NCI-H510A treated with DMSO at 0.1 percent for 48 hours (cell line): ENCODE measurements at places on chromosomes 16 and 17.

- DNase-seq: no peak
Measured at GRCh38 chr17:21475571-21475970, 99.4 kb downstream of the KCNJ12 start.

- DNase-seq: no peak
Measured at GRCh38 chr17:10742431-10742830, 12.6 kb upstream of the TMEM220 start.

DNA sequence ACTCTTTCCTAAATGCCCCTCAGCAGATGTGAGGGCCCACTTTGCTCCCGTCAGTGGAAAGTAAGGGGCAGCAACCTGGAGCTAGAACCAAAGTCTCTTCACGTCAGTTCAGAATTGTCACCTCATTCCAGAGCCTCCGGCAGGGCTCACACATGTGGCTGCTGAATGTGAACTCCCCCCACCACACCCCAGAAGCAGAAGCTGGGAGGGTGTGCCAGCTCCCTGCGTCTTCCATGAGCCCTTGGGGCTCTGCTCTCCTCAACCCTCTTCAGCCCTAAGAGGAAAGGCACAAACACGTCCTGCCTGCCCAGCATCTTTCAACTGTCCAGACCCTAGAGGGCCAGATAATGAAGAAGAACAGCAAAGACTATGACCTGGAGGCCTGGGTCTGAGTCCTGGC lies 105.3 kb downstream of the SALL1 start:
- DNase-seq: no peak

DNA sequence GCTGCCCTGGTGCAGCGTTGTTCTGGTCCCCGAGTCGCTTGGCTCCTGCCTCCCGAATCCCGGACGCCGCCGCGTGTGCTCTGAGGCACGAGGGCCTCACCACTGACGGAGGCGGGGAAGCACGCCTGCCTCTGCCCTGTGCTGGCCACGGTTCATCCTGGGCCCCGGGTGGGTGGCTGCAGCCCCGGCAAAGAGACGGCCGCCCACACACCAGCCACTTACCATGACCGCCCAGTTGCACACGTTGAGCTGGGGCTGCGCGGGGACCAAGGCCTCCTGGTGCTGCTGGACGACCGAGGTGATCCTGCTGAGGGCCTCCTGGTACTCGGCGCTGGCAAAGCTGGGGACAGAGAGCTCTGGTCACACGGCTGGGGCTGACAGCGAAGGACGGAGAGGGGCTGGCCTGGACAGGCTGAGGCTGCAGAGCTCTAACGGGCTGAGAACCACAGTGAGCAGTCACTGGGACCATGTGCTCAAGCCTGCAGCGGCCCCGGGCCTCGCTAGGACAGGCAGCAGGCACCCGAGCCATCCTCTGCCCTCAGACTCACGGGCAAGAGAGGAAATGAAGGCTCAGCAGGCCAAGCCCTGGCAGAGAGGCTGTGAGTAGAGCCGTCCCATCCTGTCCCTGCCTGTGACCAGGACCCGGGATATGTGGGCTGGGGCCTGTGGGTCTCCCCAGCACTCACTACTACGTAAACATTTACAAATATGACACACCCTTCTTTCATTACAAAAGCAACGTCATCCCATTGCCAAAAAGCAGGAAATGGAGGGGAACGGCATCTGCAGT lies 6.3 kb upstream of the APRT start:
- DNase-seq: no peak

GRCh38 chr17:19650826-19651225 lies 2.3 kb downstream of the ALDH3A2 start:
- no peak for DNase-seq

- DNase-seq: no peak
Measured at GRCh38 chr17:4708436-4708835, 2.0 kb upstream of the ARRB2 start.

DNA sequence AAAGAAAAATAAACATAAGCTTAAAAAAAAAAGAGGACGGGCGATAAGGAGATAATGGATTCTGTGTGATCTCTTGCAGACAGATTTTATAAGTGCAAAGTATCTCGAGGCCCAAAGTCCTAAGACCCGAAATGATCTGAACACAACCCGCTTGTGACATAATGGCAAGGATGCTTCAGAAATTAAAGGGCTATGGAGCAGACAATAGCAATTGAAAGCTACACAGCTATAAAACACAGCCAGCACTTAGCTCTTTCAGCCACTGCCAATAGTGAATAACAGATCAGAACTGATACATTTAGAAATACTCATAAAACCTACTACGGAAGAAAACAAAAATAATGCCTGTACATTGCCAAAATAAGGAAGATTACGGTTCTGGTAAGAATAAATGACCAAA lies 117.5 kb downstream of the ZFHX3 start:
- no peak for DNase-seq

DNA sequence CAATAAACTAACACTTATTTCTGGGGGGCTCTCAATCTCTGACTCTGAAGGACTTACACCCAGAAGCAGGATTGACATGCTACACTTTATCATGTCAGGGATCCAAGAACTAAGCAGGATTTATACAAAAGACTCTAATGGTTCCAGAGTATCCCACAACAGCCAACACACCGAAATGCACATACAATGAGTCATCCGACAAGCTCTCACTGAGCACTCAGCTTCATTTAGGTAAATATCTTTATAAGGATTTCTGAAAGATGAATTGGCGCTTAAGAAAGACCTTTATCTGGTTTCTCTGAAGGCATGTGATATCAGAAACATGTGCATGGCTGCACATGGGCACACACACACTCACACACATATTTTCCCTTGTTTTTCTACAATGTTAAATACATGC lies 77.2 kb downstream of the TOX3 start:
- DNase-seq: peak; percentile 48

DNA sequence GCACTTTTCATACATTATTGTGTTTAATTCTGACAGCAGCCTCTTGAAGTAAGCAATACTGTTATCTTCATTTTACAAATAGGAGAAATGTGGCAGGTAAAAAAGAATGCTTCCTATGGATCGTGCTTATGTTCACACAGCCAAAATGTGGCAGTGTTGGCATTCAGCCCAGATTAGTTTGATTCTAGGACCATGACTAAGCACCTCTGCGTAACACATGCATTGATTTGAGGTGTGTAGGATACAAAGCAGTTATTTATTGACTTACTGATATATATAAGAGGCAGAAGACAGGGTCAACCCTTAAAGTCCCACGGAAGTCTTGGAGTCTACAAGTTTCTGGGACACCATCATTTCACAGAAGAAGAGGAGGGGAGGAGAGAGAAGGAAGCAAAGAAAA lies 1144.4 kb upstream of the GOT2 start:
- DNase-seq: peak; percentile 25

DNA sequence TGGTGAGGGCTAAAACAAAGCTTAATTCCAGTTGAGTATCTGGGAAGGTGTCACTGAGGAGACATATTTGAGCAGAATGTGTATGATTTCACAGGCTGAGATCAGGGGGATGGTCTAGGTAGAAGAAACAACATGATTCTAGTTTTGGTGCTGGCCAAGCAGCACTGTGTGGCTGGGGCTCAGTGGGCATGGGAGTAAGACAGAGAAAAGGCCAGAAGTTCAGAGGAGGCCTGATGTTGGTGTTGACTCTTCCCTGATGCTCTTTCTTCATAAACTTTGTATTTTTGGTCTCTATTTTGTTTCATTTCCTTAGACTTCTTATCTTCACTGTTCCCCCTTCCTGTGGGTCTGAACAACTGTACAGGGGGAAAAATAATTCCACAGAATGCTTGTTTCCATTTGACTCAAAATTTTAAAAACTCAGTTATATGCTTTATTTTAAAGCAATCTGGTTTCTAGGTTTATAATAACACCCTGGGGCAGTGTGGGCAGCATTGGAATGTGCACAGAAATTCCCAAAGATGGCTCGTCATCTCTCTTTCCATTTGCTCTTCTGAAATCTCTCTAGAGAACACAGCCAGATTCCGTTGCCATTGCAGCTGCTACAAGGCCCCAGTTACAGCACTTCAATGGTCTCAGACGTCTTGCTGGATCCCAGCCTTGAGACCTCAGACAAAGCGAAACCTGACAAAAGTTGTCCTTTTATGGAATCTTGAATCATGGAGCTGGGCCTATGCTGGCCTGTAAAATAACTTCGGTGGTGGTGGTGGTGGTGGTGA lies 68.3 kb downstream of the SNX11 start:
- no peak for DNase-seq

GRCh38 chr17:4782652-4783051 lies 3.5 kb downstream of the VMO1 start:
- DNase-seq: peak; percentile 4

- no peak for DNase-seq
Measured at GRCh38 chr17:21374441-21375161, 1.6 kb upstream of the KCNJ12 start.
